DMS53 (cell line): ENCODE measurements at places on chromosomes 12 and 14.

GRCh38 chr12:2756756-2757155 lies 38.0 kb upstream of the FKBP4 start:
- no peak for DNase-seq

- no peak for DNase-seq
These were observed at the start of gene C3AR1 for GRCh38 chr12:8065991-8066594. TSS of gene C3AR1 (minus strand) at chr12:8066359. CDS start at chr12:8060185, 6,174 bp downstream.

- no peak for DNase-seq
These were observed 30.0 kb downstream of the GALNT4 start for GRCh38 chr12:89494411-89495231.

- no peak for DNase-seq
These were observed 44.8 kb downstream of the ESR2 start for GRCh38 chr14:64249363-64249762.

DNA sequence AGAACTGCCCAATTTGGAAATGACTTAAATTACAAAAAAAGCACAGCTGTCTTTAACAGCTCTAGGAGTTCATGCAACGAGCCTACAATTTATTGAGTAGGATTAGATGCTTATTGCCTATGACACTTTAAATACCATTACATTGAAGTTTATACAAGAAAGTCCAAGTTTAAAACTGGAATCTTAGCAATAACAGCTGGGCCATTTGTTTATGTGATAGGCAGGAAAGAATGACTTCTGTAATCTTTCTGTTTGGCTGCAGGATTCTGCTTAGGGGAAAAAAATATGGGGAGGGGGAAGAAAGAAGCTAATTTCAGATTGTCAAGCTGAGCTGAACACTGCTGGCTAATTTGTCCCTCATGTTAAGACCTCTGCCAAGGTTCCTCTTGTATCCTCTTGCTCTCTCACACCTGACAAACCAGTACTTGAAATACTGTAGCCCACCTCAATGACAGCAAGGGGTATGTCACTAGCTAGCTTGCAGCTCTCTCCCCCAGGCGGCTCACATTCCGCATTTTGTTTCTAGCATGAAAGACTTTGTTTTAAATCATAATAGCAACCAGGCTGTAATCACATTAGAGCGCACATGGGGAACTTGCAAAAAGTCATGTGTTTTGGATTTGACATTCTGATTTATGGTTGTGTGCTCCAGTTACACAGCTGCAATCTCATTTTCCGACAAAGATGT lies 384.8 kb downstream of the BMP4 start:
- no peak for DNase-seq

- no peak for DNase-seq
These were observed 30.2 kb upstream of the EAPP start for GRCh38 chr14:34569750-34570149.

- DNase-seq = no peak
These were observed 9.1 kb downstream of the CAMKK2 start for GRCh38 chr12:121287267-121287954.

DNA sequence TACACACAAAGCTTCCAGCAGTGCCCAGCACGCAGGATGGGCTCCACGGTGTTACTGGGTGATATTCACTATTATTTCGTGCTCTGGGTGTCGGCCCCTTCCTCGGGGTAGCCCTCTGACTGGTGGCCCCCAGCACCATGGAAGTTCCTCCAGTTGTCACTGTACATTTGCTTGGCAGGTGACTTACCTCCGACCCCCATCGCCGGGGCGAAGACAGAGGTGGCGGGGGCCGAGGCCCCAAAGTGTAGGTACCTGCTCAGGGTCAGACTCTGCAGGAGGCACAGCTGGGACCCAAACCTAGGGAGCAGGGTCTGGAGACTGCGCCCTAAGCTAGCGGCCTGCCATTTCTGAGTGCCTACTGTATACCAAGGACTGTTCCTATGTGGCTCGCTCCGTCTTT lies 98.9 kb downstream of the RFLNA start:
- no peak for DNase-seq

DNA sequence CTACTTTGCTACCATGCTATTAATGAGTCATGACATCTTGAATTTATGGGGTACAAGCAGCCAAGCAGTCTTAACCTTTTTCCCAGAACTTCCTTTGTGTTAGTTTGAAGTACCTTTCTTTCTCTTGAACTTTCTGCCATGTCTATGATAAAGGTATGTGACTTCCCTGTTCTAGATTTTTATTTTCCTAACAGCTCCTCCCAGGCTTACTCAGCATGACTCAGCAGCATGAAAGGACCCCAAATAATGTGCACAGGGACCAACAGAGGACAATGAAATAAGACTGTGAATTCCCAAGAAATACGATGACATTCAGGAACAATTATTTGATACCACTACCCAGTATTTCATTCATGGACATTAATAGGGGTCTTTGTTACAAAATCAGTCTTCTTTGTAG lies 60.0 kb downstream of the TTC6 start:
- DNase-seq = no peak

GRCh38 chr14:98056946-98057345 lies 1215.1 kb downstream of the BCL11B start:
- DNase-seq = no peak

DNA sequence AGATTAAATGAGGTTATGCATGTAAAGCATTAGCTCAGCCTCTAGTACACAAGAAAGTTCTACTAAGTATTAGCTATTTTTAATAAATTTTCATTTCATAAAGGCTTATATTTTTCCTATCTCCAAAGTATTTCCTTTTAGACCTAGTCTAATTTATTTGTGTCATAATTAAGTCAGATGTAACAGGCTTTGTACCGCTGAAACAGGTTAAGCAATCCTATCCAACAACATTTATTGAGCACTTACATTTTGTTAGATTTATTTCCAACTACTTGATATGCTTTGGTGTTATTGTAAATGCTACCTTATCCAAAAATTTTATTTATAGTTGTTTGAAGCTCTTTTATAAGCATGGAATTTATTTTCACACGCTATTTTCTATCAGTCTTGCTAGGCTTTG lies 1.8 kb upstream of the PARP2 start:
- no peak for DNase-seq

- DNase-seq = peak; percentile 56
These were observed 8.3 kb upstream of the GOLGA5 start for GRCh38 chr14:92785667-92786426.

- DNase-seq = no peak
These were observed 500.4 kb downstream of the GALC start for GRCh38 chr14:87492561-87492960.

GRCh38 chr12:109879351-109880042 lies 844 bp downstream of the GLTP start:
- no peak for DNase-seq

DNA sequence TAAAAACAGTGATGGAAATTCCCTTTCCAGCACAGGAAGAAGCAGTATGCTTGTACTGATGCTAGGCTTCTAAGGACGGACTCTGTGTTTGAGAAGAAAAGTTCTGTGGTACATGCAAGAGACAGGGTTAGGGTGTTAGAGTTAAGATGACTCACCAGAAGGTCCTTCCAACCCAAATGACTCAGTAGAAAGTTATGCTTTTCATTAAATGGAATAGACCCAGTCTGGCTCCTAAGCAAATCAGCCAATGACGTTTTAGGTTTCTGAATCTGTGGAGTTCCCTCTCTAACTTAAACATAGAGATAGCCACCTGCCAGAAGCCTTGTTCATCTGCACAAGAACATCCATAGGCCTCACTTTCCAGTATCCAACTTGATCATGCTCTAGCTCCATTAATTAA lies 5.7 kb downstream of the PTHLH start:
- DNase-seq = peak; percentile 83

GRCh38 chr14:70771781-70772212 lies 37.5 kb downstream of the MAP3K9 start:
- no peak for DNase-seq

- no peak for DNase-seq
These were observed 25.0 kb downstream of the A2ML1 start for GRCh38 chr12:8847435-8847834.

DNA sequence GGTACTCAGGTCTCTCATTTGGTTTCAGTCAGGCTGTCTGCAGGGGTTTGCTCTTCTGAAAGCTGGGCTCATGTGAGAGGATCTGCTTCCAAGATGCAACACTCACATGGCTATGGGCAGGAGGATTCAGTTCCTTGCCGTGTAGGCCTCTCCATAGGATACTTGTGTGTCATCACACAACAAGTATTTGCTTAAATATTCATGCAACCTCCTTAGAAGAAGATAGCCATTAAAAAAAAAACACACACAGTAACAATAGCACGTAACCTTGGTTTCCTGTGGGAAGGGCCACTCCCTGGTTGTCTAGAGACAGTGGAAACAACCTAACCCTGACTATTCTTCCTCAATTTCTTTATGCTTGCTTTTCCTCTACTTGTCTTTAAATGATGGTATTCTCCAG lies 31.8 kb upstream of the CLEC4E start:
- no peak for DNase-seq

GRCh38 chr14:88063811-88064210 lies 58.9 kb downstream of the GPR65 start:
- no peak for DNase-seq

GRCh38 chr14:96062010-96062409 lies 22.8 kb downstream of the C14orf132 start:
- DNase-seq = no peak

DNA sequence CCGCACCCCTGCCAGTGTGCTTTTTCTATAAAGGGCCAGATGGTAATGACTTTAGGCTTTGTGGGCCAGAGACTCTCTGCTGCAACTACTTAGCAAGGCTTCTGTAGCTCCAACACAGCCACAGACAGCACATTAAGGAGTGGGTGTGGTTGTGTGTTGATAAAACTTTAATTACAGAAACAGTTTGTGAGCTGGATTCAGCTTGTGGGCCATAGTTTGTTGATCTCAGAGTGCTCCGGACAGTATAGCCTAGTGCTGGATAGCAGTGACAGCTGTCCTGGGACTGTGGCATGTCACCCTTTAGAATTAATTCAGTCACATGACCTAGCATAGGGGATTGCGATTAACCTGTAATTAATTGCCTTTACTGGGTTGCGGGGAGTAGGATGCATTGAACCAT lies 109.7 kb downstream of the ZNF664 start:
- DNase-seq = no peak

DNA sequence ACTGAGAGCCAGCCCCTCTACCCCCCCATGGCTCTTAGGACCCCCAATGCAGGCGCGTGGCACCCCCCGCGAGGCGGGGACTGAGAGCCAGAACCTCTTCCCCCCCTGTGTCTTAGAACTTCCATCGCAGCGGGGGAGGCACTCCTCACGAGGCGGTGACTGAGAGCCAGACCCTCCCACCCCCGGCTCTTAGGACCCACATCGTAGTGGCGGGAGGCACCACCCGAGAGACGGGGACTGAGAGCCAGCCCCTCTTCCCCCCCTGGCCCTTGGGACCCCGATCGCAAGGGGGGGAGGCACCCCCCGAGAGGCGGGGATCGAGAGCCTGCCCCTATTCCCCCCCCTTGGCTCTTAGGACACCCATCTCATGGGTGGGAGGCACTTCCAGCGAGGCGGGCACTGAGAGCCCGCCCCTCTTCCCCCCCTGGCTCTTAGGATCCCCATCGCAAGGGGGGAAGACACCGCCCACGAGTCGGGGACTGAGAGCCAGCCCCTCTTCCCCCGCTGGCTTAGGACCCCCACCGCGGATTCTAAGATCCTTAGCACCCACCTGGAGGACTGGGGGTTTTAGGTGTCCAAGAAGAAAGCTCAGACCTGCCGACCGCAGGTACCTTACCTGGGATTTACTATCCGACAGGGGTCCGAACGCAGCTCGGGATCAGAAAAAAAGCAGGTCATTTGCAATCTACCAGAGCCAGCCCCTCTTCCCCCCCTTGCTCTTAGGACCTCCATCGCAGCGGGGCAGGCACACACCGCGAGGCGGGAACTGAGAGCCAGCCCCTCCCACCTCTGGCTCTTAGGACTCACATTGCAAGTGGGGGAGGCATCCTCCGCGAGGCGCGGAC lies 44.9 kb downstream of the DDX11 start:
- DNase-seq = peak; percentile 89

- peak; percentile 71 for DNase-seq
These were observed 1.2 kb downstream of the PPM1H start for GRCh38 chr12:62933602-62934238.

- peak; percentile 75 for DNase-seq
These were observed 234.4 kb downstream of the SEC23A start for GRCh38 chr14:38868399-38869290.

- no peak for DNase-seq
These were observed 247.2 kb downstream of the ALX1 start for GRCh38 chr12:85527192-85527591.

DNA sequence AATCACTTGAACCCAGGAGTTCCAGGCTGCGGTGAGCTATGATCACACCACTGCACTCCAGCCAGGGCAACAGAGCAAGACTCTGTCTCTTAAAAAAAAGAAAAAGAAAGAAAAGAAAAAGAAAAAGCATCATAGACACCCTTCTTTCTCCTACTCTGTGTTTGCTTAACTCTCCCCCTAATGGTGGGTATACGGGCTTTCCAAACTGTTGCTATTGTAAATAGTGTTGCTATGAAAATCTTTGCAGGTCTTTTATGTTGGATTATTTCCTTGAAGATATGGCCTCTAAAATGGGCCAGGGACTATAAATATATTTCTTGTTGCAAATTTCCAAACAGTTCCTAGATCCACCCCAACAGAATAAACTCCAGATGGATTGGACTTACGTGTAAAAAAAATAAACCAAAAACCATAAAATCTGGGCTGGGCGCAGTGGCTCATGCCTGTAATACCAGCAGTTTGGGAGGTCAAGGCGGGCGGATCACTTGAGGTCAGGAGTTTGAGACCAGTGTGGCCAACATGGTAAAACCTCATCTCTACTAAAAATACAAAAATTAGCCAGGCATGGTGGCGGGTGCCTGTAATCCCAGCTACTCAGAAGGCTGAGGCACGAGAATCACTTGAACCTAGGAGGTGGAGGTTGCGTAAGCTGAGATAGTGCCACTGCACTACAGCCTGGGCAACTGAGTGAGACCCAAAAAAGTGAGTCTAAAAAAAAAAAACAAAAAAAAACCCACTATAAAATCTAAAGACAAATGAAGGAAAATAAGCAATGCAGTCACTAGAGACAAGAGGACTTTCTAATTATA lies 25.9 kb downstream of the NFKBIA start:
- no peak for DNase-seq

DNA sequence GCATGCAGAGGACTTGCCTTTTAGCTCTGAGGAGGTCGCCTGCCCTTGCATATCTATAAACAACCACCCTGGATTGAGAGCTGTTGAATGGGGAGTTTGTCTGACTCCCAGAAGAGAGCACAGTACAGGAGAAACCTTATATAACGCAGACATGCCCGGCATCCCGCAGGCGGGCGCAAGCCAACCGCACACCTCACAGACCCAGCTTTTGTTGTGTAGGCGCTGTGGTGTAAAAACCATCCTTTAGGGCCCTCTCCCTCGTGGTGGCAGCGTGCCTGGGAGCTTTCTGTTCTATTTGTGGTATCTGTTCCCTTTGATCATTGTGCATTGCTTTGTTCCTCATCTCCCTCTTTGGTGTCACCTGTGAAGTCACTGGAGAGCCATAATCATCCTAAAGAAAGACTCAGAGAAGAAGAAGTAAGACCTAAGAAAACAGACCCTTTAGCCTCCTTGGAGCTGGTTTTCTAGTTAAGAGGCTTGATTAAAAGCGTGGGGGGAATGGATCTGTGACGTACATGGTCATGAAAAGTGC lies 77.7 kb downstream of the ETV6 start:
- peak; percentile 52 for DNase-seq
